ENCODE measurements at places on chromosomes 3 and 15.

DNA sequence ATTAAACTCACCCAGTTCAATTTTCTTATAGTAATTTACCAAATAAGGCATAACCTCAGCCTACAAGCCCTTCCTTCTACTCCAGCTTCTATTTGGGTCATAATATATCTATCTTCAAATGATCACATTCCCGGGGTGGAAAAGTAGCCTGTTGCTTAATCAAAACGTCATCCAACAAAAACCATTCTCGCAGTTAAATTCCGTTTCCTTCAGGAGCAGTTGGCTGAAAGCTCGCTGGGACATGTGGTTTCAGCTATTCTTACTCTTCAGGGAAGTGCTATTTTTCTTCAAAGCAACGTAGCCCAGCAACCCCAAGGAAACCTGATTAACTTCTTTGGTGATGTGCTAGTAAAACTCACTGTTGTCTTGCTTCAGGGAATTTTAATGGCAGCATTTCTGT, 59.6 kb downstream of the MAGI1 start:
- no peak for DNase-seq

DNA sequence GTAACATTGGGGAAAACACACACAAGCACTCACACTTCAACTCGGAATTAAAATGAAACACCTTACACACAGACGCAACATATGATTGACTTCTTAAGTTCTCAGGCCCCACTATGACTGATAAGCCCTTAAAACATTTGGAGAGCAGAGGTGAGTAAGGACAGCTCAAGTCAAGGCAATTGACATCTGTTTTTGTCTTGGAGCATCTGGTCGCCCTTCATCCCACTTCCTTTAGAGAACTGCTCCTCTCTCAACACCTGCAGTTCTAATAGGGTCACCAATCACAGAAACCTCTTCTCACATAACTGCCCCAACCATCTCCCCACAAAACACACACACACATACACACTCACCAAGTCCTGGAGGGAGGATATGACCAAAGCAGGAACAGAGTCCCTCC, 43.4 kb downstream of the ERC2 start:
- no peak for DNase-seq

- no peak for DNase-seq
Observed at GRCh38 chr3:30873671-30874070, 20.8 kb downstream of the GADL1 start.

DNA sequence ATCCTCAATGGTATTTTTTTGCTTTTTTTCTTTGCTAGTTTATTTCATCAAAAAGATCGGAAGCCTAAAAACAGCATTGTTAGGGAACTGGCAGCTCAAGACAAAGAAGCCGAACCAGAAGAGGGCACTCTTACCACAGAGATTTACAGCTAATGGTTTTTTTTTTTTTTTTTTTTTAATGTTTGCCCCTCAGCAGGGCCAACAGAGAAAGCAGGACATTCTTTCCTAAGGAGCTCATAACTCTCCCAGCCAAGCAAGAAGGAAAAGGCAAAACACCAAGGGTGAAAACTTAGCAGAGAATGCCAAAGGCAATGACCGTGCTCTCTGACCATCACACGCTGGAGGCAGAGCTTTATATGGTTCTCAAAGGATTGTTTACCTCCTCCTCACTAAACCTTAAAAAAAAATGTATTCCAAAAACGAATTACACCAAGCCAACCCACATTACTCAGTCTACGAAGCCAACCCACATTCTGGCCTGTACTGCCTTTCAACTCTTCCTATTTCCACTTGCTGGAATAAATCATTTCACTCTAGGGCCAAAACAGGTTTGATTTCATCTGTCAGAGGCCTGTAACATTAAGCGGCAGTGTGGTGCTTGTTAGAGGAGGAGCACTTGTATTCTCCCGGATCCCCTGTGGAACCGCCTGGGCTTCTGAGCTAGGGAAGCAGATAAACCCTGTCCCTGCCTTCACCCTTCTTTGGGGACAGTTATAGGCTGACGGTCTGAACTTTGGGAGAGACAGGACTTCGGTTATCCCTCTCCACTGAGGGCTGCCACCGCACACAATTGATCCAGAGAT, 35.6 kb upstream of the GYG1 start:
- DNase-seq, result no peak

DNA sequence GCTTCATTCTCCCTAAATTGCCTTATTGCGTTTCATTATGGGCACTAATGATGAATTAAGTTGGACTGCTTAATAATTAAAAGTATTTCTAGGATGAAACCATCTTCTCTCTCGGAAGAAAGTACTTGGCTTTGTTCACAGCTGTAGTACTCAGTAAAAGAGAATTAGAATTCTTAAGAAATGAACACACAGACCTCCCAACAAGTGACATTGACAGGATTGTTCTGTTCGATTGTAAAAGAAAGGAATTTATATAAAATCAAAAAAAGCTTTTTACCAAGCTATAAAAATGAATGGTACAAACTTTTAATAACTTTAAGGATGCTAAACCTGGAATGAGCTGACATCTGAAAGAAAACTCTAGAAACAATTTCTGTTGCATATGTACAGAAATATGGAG, 416.4 kb upstream of the THRB start:
- DNase-seq, result no peak

- DNase-seq, result no peak
Observed at GRCh38 chr3:4517643-4518311, 24.6 kb downstream of the ITPR1 start.

DNA sequence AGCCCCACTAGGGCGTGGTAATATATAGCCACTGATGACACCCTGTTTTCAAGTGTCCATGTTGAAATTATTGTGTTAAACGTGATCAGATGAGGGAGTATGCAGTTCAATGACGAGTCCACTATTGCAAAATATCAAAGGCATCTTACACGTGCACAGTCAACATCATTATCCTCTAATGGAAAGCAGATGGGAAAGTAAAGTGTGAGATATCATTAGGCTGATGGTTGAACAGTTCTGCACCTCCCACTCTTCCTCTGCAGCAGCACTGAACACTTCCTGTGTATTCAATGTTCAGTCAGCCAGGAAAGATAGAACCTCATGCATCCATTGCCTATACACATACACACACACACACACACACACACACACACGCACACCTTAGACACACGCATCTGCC, 431.8 kb upstream of the CCDC54 start:
- DNase-seq, result no peak
